ENCODE measurements at places on chromosomes 1 and 21.

- DNase-seq: no peak
These were observed 37.8 kb downstream of the MIS18A start for GRCh38 chr21:32240851-32241687.

GRCh38 chr1:28466226-28466778 lies 39.5 kb upstream of the RCC1 start:
- no peak for DNase-seq

GRCh38 chr1:204645251-204645650 lies 40.3 kb downstream of the LRRN2 start:
- no peak for DNase-seq

- no peak for DNase-seq
These were observed 730.3 kb downstream of the PTPRU start for GRCh38 chr1:29966526-29967045.

- no peak for DNase-seq
These were observed 74.3 kb upstream of the VANGL1 start for GRCh38 chr1:115567431-115567830.

DNA sequence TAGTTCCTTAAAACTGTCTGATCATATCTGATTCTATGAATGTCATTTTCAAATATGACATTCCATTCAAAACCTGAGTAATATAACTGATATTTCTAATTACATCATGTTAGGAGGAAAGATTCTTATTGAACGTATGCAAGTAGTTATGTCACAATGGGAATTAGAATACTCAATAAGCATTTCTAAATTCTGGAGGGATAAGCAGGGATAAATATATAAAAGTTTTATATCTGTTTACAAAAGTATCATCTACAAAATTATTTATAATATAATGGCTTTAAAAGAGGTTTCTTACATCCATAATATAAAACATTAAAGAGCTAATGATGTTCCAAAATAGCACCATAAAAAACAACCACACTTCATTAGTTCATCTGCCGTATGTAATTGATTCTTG lies at the start of gene OR14A2:
Gene OR14A2, minus strand, starts transcription at position 101 of the 400 bp plus-strand sequence.
- DNase-seq: no peak

DNA sequence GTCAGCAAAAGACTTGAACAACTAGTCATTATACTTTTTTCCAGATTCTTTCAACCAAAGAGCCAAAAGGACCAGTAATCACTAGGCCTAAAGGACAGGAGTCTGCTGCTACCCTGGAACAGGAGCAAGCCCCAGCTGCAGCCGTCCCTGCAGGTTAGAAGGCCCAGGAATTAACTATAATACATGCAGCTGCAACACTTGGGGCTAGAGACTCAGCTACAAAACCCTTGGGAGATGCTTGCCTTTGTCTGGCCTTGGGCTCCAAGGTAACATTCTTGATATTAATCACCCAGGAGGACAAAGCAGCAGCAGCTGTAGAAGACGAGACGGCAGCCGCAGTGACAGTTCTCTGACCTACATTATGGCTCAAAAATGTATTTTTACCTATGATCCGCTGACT lies 841.2 kb upstream of the ADGRL4 start:
- no peak for DNase-seq

GRCh38 chr1:232385221-232385620 lies 244.7 kb downstream of the SIPA1L2 start:
- DNase-seq: no peak

GRCh38 chr1:226708342-226708780 lies 30.7 kb downstream of the ITPKB start:
- peak; percentile 47 for DNase-seq

DNA sequence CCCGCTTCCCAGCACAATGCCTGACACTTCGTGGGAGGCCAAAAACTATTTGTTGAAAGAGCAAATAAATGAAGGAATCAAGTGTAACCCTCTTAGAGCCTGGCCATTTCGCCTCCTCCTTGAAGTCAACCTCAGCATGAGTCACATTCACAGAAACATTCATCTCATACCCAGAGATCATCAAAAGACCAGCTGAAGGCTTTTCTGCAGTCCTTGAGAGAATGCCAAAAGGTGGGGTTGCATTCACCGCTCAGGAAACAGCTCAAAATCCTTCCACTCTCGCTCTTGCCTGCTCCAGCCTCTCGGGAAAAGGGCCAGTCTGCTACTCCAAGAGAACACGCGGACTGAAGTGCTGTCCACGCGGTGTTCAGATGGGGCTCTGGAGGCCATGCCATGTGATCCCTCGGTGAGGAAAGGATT lies 90.0 kb downstream of the VWA5B1 start:
- DNase-seq: no peak

- no peak for DNase-seq
These were observed 75.2 kb downstream of the PLPPR5 start for GRCh38 chr1:98929437-98929836.

- DNase-seq: no peak
These were observed 50.0 kb upstream of the DMRTB1 start for GRCh38 chr1:53409233-53409632.

DNA sequence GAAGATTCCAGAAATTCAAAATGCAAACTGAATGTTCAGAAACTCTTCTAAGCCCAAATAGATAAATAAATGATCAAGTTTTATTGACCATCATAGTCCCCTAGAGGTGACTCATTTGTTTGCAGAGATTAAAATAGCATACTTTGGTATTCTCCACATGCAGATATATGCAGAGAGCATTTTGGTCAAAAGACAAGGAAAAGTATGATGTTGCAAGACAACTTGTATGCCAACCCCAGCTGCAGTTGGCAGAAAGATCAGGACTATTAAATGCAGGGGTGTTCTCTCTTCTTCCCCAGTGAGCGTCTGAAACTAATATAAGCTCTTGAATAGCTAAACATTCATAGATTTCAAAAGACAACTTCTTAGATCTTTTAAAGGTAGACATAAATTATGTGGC lies 404.9 kb downstream of the LTN1 start:
- no peak for DNase-seq

GRCh38 chr1:222897527-222898190 lies 82.8 kb downstream of the DISP1 start:
- DNase-seq: no peak

- peak; percentile 88 for DNase-seq
These were observed 13.0 kb downstream of the CCDC190 start for GRCh38 chr1:162847839-162848453.

DNA sequence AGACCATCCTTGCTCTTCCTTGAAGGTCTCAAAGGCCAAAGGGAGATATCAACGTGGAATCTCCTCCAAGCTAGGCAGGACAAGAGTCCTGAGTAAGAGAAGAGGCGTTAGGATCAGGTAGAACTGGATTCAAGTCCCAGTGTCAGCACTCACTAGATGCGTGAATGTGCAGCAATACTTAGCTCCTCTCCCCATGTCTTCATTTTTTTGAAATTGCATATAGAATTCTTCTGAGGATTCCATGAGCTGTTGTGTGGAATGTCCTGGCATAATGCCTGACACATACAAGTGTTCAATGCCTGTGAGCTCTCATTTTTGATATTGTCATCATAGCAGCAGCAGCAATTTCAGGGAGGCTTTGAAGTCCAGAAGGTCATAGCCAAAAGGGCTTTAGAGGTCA lies 333.2 kb downstream of the KCNH1 start:
- no peak for DNase-seq

GRCh38 chr1:198617406-198617805 lies 21.4 kb upstream of the PTPRC start:
- DNase-seq: no peak

DNA sequence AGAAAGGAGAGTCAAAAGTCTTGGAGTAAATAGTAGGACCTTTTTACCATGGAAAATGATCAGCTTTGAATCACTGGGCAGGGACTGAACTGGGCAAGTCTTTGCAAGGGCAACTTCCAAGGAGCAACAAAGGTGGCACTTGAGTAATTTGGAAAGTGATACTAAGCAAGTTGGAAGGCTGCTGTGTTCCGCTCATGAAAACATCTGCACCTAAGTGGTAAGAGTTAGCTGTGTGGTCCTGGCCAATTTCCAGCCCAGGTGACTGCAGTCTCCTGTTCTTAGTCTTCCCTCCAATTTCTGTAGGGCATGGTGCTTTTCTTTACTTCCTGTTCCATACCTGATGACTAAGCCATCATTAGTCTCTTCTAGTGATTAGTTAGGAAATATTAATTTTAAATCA lies 35.5 kb upstream of the PRDM2 start:
- no peak for DNase-seq

GRCh38 chr1:39657402-39657801 lies 14.5 kb downstream of the NT5C1A start:
- DNase-seq: no peak

GRCh38 chr21:37146320-37147235 lies 73.5 kb downstream of the TTC3 start:
- no peak for DNase-seq

DNA sequence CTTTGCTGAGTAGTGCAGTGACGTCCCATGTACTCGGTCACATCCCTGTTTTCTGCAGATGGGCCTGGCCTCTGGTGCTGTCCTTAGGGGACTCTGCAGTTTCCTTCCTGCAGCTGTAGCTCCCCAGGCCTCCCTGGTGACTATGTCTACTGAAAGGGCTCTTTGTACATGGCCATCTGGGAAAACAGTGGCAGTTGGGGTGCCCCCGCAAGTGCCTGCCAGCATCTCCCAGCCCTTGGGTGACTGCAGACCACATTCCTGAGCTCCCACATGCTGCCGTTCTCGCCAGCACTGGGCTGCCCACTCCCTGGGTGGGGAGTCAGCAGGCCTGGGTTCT lies 37.5 kb upstream of the KCNA10 start:
- DNase-seq: no peak

DNA sequence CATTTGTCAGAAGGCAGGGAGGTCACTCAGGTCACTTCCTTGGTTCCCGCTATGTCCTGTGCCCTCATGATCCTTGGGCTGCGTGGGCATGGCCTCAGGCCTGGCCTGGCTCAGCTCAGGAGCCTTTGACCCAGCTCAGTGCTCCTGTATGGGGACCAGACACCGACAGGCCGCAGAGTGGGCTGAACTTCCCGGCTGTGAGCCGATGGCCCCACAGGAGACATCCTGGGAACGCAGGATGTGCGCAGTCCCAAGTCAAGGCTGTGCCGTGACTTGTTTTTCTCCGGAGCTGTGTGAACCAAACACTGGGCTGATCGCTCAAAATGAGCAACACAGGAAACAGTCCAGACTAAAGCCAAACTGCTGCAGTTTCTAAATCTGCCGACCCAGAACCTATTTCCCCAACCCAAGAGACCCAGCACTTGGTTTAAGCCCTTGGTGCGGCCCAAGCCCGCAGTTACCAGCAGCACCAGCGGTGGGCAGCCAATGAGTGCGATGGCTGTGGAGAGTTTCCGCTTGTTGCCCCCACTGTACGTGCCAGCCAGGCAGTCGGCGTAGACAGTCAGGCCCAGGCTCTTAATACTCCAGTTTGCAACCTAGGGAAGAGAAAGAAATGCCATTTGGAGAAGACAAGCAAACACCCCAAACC lies 92.3 kb upstream of the GCLM start:
- no peak for DNase-seq

GRCh38 chr1:54273092-54273794 lies 73.3 kb downstream of the MRPL37 start:
- peak; percentile 12 for DNase-seq

- DNase-seq: peak; percentile 35
These were observed 20.7 kb downstream of the TRIM33 start for GRCh38 chr1:114490274-114490693.

GRCh38 chr1:98723574-98723973 lies 62.1 kb downstream of the SNX7 start:
- DNase-seq: no peak

- no peak for DNase-seq
These were observed 87.3 kb downstream of the BACH1 start for GRCh38 chr21:29385934-29386520.

DNA sequence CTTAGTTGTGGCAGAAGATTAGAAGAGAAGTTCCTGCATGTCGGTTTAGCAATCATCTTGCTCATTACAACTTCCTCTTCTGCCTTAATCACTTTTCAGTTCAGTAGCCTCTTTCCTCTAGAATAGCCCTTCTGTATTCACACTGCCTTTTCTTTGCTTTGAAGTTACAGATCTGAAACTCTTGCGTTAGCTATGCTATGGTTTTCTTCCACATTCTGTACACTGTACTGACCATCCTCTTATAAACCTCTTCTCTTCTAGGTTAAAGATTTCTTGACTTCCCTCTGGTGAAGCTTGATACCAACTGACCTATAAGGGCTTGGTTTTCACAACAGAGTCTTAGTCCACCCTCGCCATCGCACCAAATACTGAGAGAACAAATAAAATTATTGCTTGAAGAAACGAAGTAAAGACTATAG lies 35.0 kb downstream of the C21orf91 start:
- no peak for DNase-seq

DNA sequence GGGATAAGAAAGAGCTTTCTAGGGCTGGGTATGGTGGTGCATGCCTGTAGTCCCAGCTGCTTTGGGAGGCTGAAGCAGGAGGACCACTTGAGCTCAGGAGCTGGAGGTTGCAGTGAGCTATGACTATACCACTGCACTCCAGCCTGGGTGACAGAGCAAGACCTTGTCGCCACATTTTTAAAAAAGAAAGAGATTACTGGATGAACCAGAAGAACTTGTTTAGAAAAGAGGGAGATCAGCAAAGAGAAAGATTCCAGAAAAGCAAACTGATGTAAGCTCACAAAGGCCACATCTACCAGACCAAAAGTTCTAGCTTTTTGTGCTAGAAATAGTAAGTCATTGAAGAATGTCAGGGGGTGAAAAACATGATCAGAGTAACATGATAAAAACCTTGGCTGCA lies 117.6 kb downstream of the KIAA0319L start:
- DNase-seq: no peak

- no peak for DNase-seq
These were observed 142.3 kb downstream of the MIS18A start for GRCh38 chr21:32136546-32136945.

- no peak for DNase-seq
These were observed 1423.9 kb upstream of the PRMT6 start for GRCh38 chr1:105632342-105633196.

- no peak for DNase-seq
These were observed 86.0 kb upstream of the ZBTB40 start for GRCh38 chr1:22365331-22366295.

GRCh38 chr1:95451054-95451453 lies 217.0 kb downstream of the RWDD3 start:
- peak; percentile 22 for DNase-seq

DNA sequence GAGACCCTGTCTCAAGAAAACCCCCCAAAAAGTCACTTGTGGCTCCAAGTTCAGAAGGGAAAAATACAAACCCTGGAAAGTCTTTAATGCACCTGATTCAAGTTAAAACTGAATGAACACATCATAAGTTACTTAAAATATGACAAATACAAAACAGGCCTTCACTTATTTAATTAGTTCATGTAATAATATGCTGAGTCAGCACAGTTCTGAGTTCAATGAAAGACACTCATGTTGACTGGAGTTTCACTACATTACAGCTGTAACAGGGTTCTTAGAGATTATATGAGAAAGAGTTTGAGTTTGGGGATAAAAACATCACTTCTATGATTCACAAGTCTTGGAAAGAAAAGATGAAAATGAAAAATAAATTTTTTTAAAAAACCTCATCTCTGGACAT lies 51.0 kb downstream of the DEGS1 start:
- no peak for DNase-seq

- no peak for DNase-seq
These were observed 69.2 kb upstream of the ERG start for GRCh38 chr21:38567335-38567969.

GRCh38 chr1:188427642-188428041 lies 1598.9 kb downstream of the PLA2G4A start:
- DNase-seq: no peak
